Eye (tissue), 1 donor: ENCODE measurements at places on chromosomes 2 and 18.

- DNase-seq, result no peak
Measured at GRCh38 chr18:78757014-78757413, 222.6 kb upstream of the SALL3 start.

DNA sequence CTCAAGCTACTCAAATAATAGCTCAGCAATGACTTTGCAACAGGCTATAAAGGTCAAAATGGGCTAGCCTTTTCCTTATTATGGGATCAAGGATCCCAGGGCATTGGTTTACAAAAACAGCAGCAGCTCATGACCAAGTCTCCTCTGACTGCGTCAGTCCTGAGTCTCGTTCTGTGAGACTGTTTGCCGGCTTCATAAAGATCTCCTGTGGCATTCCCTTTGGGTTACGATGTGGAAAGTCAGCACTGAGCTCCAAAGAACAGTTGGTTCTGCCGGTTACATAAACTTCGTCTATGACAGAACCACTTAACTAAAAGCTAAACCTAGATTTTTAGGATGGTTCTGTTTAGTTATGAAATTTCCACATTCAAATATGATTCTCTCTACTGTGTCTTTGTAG is 674.9 kb downstream of the ZEB2 start:
- no peak for DNase-seq

DNA sequence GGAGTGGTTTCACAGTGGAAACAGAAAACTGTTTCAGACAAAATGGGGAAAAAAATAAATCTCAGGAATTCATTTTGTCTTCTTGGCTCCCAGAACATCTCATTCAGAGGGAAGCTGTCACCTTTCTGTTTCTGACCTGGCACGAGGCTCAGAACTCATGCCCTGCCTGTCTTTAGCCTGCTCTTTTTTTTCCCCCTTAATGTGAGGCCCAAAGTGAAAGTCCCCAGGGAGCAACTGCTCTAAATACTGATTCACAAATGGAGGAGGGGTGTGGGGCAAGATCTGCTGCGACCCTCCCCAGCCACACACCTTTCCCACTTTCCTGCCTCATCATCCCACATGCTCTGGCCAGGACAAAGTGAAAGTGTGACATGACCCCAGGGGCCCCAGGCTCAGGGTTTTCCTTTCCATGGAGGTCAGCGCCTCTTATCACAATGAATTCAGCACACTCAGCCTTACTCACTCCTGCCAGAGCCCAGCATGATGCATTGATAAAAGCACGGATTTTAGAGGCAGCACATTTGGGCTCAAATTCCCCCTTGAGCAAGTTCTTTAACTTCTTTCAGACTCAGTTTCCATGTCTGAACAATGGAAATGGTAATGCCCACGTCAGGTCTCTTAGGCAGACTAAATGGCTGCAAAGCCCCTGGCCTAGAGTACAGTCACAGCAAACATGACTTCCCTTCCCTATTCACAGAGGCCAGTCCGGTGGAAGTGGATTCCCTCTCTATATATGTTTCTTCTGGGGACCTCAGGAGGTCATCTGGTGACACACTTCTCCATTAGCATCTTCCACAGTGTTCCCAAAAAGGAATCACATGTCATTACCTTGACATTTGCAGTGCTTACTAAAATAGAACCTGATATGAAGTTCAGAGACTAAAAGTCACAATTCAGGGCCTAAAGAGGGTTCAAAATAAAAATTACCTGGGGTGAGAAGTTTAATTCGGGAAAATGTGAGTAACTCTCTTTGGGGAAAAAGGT is 55.3 kb upstream of the TMEM163 start:
- no peak for DNase-seq

- DNase-seq, result no peak
Measured at GRCh38 chr2:46861916-46862315, 53.7 kb downstream of the MCFD2 start.

DNA sequence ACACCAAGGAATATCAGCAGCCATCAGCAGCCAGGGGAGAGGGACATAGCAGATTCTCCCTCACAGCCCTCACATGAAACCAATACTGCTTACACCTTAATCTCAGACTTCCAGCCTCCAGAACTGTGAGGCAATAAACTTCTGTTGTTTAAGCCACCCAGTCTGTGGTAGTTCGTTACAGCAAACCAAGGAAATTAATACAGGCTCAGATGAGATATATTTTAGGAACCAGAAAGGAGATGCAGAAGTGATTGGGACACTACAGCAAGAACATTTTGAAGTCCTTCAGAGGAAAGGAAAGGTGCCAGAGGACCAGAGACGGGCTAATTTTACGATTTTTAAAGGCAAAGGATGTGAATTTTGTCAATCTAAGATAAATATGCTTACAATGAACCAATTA is 60.6 kb downstream of the IKZF2 start:
- no peak for DNase-seq

DNA sequence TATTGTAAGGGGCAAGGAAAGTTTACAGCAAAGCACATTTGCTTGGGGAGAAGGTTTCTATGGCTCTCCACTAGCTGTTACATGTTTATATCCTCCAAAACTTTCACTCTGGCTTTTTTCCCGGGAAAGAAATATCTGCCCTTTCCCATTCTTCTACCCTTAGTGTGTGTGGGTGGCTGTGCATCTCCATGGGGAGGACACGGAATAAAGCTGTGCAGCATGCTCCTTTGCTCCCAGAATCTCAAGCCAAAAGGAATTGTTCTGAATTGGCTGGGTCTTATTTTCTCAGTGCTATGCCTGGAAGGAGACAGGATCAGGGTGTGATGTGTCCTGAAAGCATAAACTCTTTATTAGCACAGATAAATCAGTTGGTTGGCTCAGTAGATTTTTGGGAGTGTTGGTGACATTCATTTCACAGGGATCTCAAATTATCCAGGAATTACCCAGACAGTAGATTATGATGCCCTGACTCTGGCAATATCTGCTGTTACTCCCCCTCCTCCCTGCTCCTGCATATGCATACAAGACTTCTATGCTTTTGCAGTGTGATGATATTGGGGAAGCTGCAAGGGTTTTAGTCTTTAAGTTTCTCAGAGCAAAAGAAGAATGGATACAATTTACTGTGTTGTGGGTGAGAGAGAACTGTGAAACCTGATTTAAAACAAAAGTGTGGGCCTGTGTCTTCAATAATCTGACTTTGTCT is 63.1 kb downstream of the PARD3B start:
- no peak for DNase-seq

GRCh38 chr2:210946395-210946794 is 390.0 kb downstream of the CPS1 start:
- no peak for DNase-seq

DNA sequence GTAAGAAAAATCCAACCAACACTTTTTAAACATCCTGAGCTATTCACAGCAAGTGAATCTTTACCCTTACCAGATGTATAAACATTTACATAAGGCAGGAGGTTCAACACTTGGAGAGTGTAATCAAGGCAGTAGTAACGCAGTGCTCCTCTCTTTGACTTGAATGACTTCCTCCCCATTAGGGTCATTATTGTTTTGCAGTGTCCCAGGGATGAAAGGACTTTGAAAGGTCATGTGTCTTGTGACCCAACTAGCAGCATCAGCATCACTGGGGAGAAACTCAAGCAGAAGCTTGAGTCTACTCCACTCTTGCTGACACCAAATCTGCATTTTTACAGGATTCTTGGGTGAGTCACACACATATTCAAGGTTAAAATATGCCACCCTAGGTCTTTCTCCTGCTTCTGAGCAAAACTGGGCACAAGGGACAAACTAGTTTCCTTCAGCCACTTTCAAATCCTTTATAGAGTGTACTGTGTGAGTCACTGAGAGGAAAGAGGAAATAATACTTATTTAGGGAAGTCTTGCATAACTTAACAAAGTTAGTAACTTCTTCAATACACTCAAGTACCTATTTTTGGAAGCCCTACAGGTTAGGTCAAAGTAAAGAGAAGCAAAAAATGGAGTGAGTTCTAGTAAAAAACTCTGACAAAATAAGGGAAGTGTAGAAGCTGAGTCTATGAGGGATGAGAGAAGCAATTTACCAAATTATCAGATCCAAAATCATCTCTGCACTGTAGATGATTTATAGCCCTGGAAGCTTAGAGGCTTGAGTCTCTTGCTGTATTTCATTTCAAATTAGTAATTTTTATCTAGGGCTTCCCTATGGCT is 51.0 kb upstream of the EML4 start:
- DNase-seq, result no peak

- no peak for DNase-seq
Measured at GRCh38 chr2:28523902-28524301, 28.0 kb downstream of the PLB1 start.

DNA sequence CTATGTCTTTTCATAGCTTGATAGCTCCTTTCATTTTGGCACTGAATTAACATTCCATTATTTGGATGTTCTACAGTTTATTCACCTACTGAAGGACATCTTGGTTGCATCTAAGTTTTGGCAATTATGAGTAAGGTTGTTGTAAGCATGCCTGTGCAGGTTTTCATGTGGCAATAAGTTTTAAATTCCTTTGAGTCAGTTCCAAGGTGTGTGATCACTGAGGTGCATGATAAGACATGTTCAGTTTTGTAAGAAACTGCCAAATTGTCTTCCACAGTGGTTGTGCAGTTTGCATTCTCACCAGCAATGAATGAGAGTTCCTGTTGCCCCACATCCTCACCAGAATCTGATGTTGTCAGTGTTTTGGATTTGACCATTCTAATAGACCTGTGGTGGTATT is 24.2 kb downstream of the XDH start:
- no peak for DNase-seq

- peak; percentile 67 for DNase-seq
Measured at GRCh38 chr18:58541789-58542425, 87.0 kb downstream of the ALPK2 start.

DNA sequence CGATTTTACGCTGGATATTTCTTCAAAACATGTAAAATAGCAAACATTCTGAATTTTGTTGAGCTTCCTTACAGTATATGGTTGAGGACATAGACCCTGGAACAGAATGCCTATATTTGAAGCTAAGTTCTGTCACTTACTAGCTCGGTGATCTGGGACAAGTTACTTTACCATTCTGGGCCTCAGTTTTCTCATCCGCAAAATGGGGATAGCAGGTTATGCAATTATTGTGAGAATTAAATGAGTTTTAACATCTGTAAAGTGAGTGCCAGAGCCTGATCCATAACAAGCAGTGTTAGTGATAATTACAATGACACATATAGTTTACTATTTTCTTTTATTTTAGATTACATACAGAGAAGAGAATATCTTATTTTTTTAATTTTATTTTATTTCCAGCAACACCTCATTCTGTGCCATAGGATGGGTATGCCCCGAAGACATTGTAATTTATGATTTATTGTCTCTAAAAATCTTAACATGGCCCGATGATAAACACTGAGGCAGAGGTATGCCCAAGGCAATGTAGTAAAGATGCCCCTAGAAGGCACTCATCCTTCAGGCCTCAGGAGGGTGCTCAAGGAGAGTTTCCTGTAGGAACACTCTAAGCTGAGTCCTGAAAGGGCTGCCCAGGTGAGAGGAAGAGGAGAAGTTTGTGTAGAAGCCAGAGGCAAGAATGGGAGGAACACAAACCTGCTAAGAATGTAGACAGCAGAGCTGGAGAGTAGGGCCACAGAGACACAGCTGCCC is 250.9 kb downstream of the BCL11A start:
- no peak for DNase-seq

DNA sequence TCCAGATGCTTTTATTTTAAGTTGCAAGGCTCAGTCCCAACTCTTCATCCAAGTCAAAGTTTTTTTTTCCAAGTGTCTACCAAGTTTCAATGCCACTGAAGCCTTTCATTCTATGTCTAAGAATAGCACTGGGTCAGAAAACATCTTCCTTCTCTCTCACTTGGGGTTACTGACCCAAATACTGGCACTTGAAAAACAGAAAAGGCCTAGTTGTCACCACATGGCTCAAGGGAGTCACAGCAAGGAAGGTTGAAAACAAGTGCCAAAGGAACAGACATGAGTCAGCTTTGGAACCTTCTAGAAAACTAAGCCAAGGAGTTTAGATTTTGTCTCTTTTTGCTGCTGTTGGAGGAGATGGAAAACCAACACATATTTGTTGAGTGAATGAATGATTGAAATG is 146.5 kb downstream of the COPS8 start:
- no peak for DNase-seq

DNA sequence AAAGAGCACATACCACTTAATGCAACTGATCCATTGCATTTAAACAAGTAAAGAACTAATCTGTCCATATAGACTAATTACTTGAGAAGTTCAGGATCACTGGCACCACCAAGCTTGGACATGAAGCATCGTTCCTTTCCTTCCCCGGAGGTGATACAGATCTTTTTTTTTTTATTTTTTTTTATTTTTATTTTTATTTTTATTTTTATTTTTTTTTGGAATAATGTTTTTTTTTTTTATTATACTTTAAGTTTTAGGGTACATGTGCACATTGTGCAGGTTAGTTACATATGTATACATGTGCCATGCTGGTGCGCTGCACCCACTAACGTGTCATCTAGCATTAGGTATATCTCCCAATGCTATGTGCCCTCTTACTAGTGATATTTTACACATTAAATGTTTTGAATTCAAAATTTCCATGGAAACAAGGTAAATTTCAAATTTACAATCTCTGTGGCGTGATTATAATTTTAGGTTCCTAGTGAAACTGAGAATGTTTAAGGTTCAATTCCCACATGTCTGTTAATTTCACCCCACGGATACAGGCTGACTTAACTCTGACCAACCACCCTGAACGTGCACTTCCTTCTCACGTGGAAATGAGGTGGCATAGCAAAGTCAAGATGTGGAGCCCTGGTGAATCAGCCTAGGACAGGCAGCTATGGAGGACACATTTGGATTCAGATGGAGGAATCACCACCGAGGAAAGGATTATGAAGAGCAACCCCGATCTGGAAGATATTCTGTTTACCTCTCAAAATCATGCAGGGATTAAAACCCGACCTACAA is 101.6 kb upstream of the THOC1 start:
- no peak for DNase-seq
